Bronchus fibroblast of lung (primary cell): ENCODE measurements at places on chromosomes 2 and 18. TPM values are rescaled to one million over a fixed set of nuclear protein-coding genes. Genes with fewer than 3 reads are reported as not detected.

Gene EPB41L3
- total RNA-seq: 34.5 and 36.8 TPM in 2 replicates

Gene HNMT
- 26.1 and 26.5 TPM in 2 replicates for total RNA-seq

Gene FOSL2
- 31.5 and 34.0 TPM in 2 replicates for total RNA-seq

Gene SERPINB13
- total RNA-seq: not detected in 2 replicates

Gene PROC
- not detected in 2 replicates for total RNA-seq

Gene KCNS3
- 1.3 and 2.7 TPM in 2 replicates for total RNA-seq

Gene HDLBP
- total RNA-seq: 430 and 450 TPM in 2 replicates

Gene PECR
- total RNA-seq: 7.0 and 9.9 TPM in 2 replicates
